ENCODE measurements at places on chromosomes 5 and 9.

DNA sequence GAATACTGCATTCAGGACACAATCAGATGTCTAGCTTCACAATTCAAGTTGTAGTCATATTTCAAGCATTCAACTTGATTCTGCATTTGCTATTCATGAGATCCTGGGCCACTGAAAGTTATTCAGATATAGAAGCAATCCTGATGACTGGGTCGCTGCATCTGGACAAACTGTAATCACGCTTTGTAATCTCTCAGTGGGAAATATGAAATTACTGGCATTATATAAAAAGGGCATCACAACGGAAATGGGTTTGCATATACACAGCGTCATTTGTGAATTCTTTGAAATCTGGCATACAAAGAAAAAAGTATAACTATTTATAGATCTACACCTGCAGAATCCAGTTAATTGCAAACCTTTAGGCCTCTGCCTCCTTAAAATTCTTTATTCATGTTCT, 102.2 kb downstream of the PARP8 start:
- no peak for DNase-seq

GRCh38 chr5:162209005-162209605, 141.5 kb downstream of the GABRG2 start:
- no peak for DNase-seq

GRCh38 chr5:73719632-73720031, 93.6 kb downstream of the ARHGEF28 start:
- DNase-seq, result no peak

GRCh38 chr5:58266402-58266801, 193.5 kb downstream of the PLK2 start:
- no peak for DNase-seq

DNA sequence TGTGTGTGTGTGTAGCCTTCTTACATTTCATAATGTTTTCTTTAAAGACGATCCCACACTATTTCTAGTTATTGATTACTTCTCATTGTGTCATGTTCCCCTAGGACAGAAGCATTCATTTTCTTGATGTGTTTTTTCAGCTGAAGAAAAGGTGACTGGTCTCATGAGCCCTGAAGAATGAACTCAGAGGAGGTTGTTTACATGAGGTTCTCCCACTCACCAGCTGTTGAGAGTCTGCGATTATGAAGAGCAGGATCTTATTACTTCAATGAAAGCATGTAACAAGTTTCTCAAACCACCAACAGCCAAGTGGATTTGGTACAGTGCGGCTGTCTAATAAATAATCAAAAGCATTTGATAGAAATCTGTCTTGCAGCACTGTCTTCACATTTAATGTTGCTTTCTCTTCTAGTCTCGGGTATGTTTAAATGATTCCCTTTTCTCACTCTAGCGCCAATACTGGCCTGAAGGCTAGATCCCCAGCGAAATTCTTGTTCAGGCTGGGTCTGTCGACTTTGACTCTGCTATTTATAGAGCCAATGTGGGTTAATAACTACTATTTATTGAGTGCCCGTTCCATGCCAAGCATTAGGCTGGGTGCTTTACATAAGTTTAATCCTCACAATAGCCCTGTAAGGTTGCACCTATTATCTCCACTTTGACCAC, 9.6 kb upstream of the FSD1L start:
- no peak for DNase-seq

- DNase-seq, result no peak
Observed at GRCh38 chr5:151706906-151707305, 20.2 kb upstream of the SPARC start.
